GM12891 (cell line): ENCODE measurements at places on chromosomes 11 and 22.

GRCh38 chr22:47098554-47098953 is 336.1 kb downstream of the TBC1D22A start:
- no peak for DNase-seq

- DNase-seq = no peak
Measured at GRCh38 chr11:110979696-110980095, 265.8 kb upstream of the POU2AF2 start.

DNA sequence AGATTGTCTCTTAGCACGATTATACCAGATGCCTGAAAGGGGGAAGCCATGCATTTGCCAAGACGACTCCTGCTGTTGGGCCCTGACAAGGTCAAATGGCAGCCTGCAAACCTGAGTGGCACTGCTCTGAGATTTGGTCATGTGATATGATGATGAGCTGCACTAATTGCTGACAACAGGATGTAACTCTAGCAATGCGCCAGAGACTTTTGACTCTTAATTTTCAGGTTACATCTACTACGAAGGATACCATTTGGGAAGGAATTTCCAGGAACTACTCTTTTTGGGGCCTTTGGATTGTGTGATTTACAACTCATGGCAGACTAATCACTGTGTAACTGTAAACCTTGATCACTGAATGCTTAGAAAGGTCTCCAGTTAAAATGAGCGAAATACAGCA is 13.1 kb downstream of the TREH start:
- no peak for DNase-seq

DNA sequence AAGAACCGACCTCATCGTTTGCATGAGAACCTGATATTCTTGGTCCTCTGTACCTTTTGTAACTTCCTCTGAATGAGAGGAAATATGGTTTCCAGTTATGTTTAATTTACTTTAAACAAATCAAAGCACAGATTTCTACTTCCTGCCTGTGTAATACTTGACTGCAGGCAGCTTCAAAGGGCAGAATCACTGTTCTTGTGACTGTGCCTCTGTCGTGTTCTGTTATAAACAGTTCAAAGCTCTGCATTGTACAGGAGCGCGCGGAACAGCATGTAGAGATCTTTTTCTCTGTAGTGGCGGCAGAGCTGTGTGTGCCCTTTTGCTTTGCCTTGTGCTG is 73.2 kb upstream of the CLDN5 start:
- no peak for DNase-seq

DNA sequence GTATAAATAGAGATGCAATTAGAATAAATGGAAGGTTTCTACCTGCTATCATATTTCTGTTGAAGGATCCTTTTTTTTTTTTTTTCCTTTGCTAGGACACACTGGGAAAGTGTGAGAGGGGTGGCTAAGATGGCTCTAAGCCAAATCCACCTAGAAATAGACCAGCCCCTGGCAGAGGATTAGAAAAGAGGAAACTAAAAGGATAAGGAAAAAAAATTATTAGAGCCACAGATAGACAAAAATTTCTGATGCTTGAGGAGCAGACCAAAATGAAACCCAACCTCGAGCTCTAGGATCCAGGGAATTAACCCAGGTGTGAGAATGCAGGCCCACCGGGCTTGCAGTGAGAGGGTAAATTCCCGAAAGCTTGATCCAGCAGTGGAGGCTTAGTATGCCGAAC is 262.3 kb downstream of the CADM1 start:
- DNase-seq = no peak

GRCh38 chr11:6615882-6616585 is 3.2 kb downstream of the TPP1 start:
- no peak for DNase-seq

GRCh38 chr22:22810471-22810870 is 77.1 kb upstream of the IGLL5 start:
- DNase-seq = no peak

DNA sequence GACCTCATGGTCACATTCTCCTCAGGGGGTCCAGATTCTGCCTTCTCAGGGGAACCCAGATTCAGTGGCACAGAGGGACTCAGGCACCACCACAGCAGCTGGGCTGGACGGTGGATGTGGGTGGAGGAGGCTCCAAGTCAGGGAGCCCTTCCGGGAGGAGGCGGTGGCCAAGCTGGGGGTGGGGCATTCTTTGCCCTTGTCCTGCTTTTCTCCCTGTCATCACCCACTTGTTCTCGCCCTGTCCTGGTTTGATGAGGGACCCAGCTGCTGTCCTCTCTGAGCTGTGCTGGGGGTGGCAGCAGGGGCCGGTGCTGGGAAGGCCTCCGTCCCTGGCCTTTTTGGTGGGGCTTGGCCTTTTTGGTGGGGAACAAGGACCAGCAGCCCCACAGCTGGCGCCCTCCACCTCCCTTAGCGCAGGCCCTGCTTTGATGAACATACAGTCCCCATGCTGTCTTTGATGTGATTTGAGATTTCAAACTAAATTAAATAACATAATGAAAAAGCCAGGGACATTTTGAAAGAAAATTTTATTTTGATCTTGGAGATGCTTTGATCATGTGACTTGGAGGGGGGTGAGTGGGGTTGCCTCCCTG is 1168.2 kb downstream of the BRD1 start:
- DNase-seq = no peak

DNA sequence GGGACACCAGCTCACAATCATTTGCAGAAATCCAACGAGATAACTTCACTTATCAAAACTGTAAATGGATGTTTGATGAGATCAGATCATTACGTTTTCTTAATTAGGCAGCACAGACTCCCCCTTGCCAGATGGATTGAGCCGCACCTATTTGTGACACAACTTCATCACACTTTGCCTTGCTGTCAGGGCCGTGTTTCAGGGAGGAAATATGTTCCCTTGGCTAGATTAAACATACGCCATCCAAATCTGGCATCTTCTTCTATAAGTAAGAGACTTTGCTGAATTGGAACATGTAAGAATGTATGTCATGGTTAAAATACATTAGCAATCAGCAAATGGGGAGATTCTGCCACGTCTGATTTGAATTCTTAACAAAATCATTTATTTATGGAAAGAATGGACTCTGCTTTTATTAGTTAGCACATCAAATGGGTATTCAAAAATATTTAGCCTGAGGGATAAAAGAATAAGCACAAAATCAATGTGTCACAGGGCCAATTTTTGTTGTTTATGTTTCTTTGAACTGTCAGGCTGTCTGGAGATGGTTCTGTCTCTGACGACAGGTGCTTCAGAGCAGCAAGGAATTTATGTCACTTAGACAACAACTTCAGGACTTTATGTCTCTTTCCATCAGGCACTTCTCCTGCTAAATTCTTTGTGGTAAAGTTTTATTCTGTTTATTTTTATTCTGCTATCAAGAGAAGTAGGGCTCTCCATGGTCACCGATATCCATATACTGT is 326.1 kb upstream of the NCAM1 start:
- no peak for DNase-seq

GRCh38 chr22:34812631-34813030 is 253.3 kb upstream of the ISX start:
- DNase-seq = no peak

DNA sequence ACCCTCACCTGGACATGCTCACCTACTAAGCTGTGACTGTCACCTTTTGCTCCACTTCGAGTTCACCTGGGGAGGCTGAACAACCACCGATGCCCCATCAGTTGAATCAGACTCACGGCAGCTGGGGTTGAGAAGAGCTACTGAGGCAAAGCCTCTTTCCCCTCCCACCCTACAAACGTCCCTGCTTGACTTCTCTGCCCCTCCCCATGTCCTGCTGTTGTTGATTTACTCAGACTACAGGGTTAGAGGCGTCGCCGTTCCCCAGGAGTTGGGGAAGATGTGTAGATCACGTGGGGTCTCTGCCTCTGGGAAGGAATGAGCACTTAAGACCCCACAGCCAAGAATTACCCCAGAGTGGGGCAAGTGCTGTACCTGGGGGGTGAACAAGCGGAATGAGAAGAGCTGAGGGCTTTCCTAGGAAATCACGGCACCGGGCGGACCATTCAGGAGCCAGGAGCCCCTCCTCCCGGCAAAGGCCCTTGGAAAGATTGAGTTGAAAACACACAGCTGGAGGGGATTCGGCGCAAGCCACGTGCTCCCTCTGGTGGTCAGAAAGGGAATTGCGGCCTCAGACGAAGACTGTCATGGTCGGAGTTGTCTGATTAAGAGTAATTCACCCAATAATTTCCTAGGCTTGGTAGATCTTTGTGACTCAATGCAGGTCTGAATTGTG is 7.0 kb downstream of the FXYD2 start:
- DNase-seq = no peak

DNA sequence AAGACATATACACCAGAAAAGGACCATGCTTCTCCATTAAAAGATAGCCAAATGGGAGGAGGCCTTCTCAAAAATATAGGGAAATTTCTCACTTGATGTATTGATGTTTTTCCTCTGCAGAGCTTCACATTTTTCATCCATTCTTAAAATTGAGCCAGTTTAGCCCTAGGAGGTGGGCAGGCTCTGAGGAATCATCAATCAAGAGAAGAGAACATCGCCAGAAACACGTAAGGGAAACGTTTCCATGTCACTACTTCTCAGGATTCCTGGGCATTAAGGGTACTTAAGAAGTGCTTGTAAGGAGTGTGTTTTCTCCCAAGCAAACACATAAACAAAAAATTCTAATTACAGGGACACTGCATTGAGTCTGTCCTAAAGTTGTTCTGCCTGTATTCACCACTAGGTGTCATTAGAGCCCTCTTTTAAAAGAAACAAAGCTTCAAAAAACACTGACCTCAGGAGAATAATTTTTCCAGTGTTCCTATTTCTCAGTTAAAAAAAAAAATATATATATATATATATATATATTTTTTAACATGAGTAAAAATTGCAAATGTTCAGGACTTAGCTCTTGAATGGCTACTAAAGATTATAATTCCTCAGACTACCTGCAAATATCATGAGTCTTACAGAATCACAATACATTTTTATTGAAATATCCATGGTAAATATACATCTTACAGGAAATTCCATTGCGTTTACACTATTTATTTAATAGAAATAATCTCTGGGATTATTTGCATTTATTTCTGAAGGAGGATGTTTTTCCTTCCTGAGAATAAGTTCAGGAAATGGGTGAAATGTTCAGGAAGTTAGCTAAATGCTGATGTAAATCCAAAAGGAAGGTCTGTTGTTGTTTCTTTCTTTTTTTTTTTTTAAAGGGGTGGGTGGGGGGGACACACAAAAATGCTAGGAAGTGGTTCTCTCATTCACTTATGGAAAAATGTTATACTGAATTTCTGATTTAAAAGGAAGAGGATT is 16.0 kb downstream of the FZD4 start:
- DNase-seq = no peak

- DNase-seq = no peak
Measured at GRCh38 chr11:68017980-68018729, 8.0 kb downstream of the ALDH3B1 start.
